ENCODE measurements at places on chromosomes 1 and 21.

DNA sequence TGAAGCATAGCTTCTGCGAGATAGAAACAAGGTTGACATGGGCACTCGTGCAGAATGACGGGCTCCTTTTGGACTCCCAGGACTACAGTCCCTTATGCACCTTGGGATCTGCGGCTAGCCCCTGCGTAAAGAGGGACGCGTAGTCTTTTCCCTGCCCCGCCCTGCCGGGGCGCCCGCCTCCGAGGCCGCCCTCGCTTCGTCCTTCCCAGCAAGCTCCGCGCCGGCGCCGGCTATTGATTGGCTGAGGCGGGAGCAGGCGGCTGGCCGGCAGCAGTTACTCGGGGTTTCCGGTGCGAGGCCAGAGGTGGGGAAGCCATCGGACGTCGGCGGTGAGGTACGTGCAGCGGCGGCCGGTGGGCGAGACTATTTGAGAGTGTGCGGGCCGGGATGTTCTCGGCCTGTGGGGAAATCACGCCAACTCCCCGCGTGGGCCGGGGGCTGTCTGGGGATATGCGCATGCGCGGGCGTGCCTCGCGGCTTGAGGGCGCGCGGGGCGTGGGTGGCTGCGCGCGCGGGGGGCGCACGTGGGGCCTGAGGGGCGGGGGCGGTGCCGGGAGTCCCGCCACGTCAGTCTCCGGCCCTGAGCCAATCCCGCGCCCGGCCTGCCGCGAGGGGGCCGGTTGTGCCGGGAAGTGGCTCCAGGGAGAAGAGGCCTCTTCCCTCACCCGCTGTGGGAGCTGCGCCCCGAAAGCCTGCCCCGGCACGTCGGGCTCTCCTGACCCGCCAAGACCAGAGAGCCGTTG lies at the start of gene TXLNA:
Gene TXLNA (plus strand): TSS at position 233 of the 743 bp plus-strand sequence. CDS start 671 bp downstream, outside the sequence.
- DNase-seq, result peak; percentile 92

DNA sequence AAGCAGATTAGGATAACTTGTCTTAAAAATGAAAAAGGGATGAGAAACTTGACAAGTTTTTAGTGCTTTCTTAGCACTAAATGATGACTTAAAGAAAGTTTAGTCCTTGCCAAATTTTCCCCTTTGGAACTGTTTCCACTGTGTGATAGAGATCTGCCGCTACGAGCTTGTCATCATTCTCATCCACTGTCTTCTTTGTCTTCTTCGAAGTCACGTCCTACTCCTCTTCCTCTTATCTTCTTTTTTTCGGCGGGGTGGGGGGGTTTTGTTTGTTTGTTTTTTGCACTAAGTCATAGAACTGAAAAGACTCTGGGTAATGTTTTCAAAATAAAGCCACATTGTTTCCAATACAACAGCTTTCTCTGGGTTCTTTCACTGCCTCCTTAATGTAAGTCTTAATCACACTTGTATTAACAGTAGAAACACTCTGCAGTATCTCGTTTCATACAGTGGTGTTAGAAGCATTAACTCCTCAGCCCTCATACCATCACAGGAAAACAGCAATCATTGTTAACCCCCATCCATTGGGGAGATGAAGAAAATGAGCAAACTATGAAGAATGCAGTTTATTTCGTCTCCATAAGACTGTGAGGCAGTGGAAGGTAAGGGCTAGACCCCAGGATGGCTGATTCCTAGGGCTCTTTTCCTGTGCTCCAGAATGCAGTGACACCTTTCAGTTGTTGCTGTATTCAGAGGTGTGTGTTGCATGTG lies 81.8 kb downstream of the OLFML2B start:
- DNase-seq, result no peak

- DNase-seq, result peak; percentile 71
These were observed 1.5 kb downstream of the F13B start for GRCh38 chr1:197065559-197065958.

- DNase-seq, result peak; percentile 43
These were observed at the start of gene DIRAS3 for GRCh38 chr1:68049941-68050878. Gene DIRAS3, minus strand, starts transcription at chr1:68050627. Its CDS starts 3,330 bp downstream, at chr1:68047297.

- DNase-seq, result peak; percentile 96
These were observed 76.8 kb upstream of the AKT3 start for GRCh38 chr1:243926803-243927245.

DNA sequence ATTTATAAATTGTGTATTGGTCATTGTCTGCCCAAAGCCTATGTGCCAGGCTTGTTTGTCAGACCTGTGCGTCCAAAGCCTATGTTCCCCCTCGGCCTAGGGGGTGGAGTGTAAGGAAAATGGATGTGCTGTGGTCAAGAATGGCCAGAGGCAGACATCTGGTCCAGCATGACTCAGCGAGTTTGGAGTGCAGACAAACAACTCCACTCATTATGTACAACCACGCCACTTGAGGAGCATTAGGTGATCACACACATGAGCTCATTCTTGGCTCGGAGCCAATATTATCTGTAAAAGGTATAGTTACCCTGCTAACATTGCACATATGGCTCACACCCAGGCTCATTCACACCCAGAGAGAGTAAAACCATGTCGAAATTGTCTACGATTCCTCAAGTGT lies 1047.6 kb upstream of the ADGRL4 start:
- peak; percentile 60 for DNase-seq

- DNase-seq, result no peak
These were observed 77.4 kb downstream of the FOXD2 start for GRCh38 chr1:47515164-47515789.

GRCh38 chr1:26991310-26992116 lies 2.0 kb upstream of the TRNP1 start:
- DNase-seq, result peak; percentile 89

GRCh38 chr21:44686843-44687561 lies 5.0 kb upstream of the KRTAP12-1 start:
- DNase-seq, result no peak

DNA sequence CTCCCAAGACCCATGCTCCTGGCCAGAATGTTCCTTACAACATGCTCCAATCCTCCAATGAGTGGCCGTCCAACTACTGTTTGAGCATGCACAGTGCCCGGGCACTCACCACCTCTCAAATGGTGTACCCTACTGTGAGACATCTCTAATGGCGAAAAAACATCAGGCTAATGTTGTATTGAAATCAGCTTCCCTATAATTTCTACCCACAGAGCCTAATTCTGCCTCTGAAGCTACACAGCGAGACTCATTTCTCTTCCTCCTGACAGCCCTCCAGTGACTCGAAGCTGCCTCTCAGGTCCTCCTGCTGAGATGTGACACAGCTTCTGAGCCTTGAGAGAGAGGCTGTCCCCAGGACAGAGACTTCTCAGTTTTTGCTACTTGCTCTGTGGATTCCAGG lies 130.7 kb downstream of the FAM78B start:
- DNase-seq, result no peak

GRCh38 chr1:13763222-13763621 lies 63.2 kb downstream of the PRDM2 start:
- peak; percentile 41 for DNase-seq
